Breast epithelium (tissue), 4 donors: ENCODE measurements at places on chromosomes 16 and 17. TPM values are rescaled to one million over a fixed set of nuclear protein-coding genes. Genes with fewer than 3 reads are reported as not detected.

Gene DGKE
- 7.0 TPM for total RNA-seq

Gene CMIP
- 23.9 TPM for total RNA-seq

- DNase-seq: no peak
Measured at GRCh38 chr17:14084955-14085354, 15.7 kb downstream of the COX10 start.

Gene ADGRG1
- 54.1 TPM for total RNA-seq

Gene PLD6
- 2.9 TPM for total RNA-seq

GRCh38 chr17:54666559-54666958 lies 234.1 kb upstream of the TOM1L1 start:
- DNase-seq: no peak
